ENCODE measurements at places on chromosomes 11 and 22. TPM values are rescaled to one million over a fixed set of nuclear protein-coding genes. Genes with fewer than 3 reads are reported as not detected.

DNA sequence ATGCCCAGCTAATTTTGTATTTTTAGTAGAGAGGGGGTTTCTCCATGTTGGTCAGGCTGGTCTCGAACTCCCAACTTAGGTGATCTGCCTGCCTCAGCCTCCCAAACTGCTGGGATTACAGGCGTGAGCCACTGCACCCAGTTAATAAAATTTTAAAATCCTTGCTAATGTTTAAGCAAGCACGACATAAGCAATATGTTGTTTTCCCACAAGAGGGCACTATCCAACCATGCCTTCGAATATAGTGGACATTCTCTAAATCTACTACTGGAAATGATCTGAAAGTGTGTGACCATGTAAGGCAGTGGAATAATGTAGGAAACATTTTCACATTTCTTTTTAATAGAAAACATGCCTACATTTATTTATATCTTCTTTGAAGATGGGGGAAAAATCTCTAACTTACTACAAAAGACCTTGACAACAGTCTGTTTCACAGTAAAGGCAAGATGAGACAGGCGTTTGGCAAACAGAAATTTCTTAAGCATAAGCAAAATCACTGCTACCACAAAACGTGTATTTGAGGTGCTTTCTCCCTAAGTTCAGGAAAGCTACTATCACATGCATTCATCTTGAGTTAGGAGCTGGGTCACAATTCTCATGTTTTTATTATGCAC lies 38.2 kb downstream of the PITPNB start:
- H3K27me3 ChIP-seq, result no peaks in the 10 kb centered on the region
- H3K4me3 ChIP-seq, result peak overlapping the region; percentile 8
- H3K4me1 ChIP-seq, result peaks cover 97% of the 10 kb centered on the region
- no peaks in the 10 kb centered on the region for H3K36me3 ChIP-seq
- peak overlapping the region; percentile 83 for H3K27ac ChIP-seq

GRCh38 chr11:67664696-67665540 lies 9.5 kb downstream of the ALDH3B2 start:
- H3K4me1 ChIP-seq, result no peaks in the 10 kb centered on the region
- no peaks in the 10 kb centered on the region for H3K36me3 ChIP-seq
- no peak for DNase-seq

GRCh38 chr11:130854483-130854882 lies 61.8 kb downstream of the SNX19 start:
- H3K4me3 ChIP-seq, result no peak overlapping the region
- H3K4me1 ChIP-seq, result no peaks in the 10 kb centered on the region
- H3K36me3 ChIP-seq, result no peaks in the 10 kb centered on the region
- H3K27me3 ChIP-seq, result no peaks in the 10 kb centered on the region

DNA sequence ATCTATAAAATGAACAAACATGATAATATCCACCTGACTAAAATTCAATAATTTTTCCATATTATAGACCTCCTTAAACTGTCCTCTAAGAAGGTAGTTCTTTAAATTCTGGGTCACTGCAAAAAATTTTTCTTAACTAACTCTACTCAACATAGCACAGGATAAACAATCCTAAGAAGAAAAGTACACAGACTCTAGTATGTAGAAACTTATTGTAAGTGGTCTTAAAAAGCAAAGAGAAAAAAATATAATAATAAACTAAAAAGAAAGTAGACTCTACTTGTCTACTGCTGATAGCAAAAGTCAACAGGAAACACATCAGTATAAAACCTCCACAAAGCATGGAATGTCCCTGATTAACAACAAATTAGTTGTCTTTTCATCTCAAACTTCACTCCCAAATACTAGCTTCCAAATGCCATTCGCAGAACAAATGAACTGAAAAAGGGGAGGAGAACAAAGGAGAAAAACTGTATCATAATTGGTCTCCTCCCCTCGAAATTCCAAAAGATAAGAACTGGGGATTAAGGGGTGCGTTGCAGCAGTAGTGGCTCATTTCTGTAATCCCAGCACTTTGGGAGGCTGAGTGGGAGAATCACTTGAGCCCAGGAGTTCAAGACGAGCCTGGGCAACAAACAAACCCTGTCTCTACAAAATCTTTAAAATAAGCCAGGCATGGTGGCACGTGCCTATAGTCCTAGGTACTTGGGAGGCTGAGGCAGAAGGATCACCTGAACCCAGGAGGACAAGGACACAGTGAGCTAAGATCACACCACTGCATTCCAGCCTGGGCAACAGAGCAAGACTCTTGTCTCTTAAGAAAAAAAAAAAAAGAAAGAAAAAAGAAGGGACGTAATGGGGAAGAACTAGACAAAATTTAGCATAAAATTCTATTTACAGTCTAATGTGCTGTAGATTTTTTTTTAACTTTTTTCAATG lies 6.5 kb downstream of the FCHSD2 start:
- H3K4me3 ChIP-seq, result no peak overlapping the region
- no peak for DNase-seq
- H3K36me3 ChIP-seq, result no peaks in the 10 kb centered on the region
- no peak overlapping the region for H3K27ac ChIP-seq
- no peaks in the 10 kb centered on the region for H3K27me3 ChIP-seq
- H3K4me1 ChIP-seq, result peaks cover 33% of the 10 kb centered on the region

The SLC3A2 gene
- 53.2 TPM for total RNA-seq

GRCh38 chr11:128693416-128693712 lies 508 bp upstream of the FLI1 start:
- peak overlapping the region; percentile 61 for H3K4me3 ChIP-seq
- peak overlapping the region; percentile 85 for H3K27ac ChIP-seq
- peaks cover 33% of the 10 kb centered on the region for H3K27me3 ChIP-seq
- peaks cover 66% of the 10 kb centered on the region for H3K4me1 ChIP-seq

DNA sequence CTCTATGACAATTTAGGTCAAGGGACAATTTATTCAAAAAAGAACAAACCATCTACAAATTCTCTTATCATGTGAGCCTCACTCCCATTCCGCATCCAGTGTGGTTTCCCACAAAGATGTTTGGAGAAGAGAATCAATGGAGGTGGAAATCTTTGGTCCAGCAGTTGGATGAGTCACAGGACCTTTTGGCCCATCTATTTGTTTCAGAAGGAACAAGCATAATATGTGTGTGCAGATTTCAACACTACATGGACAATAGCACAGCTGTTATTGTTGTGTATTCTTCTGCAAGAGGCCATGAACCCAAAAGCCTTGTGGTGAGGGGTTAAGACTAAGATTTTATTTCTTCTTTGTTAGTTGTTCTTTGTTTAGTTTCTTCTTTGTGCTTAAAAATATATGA lies 61.6 kb downstream of the OR10A6 start:
- H3K4me1 ChIP-seq, result no peaks in the 10 kb centered on the region
- H3K4me3 ChIP-seq, result no peak overlapping the region
- no peak for DNase-seq
- H3K36me3 ChIP-seq, result no peaks in the 10 kb centered on the region
- no peaks in the 10 kb centered on the region for H3K27me3 ChIP-seq

- no peaks in the 10 kb centered on the region for H3K27me3 ChIP-seq
- H3K27ac ChIP-seq, result peak overlapping the region; percentile 65
- H3K4me1 ChIP-seq, result no peaks in the 10 kb centered on the region
Measured at GRCh38 chr22:37996515-37997246, 12.3 kb upstream of the SOX10 start.

DNA sequence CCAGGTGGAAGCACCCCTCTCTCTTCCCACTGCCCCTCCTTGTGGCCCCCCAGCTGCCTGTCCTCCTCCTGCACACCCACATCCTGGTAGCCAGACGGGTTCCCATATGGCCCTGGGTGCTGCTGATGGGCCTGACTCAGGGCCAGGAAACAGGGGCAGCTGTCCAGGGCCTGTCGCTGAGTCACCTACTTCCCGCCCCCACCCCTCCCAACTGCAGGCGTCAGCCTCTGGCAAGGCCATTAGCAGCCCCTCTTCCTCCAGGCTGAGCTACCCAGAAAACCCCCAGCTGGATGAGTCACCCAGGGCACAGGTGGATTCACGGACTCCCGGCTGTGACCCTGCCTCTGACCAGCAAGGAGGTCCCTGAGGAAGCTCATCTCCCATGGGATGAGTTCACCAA lies 6.9 kb upstream of the GAL start:
- peaks cover 7% of the 10 kb centered on the region for H3K4me1 ChIP-seq
- no peaks in the 10 kb centered on the region for H3K36me3 ChIP-seq
- no peak overlapping the region for H3K27ac ChIP-seq
- no peak for DNase-seq
- H3K4me3 ChIP-seq, result no peak overlapping the region

DNA sequence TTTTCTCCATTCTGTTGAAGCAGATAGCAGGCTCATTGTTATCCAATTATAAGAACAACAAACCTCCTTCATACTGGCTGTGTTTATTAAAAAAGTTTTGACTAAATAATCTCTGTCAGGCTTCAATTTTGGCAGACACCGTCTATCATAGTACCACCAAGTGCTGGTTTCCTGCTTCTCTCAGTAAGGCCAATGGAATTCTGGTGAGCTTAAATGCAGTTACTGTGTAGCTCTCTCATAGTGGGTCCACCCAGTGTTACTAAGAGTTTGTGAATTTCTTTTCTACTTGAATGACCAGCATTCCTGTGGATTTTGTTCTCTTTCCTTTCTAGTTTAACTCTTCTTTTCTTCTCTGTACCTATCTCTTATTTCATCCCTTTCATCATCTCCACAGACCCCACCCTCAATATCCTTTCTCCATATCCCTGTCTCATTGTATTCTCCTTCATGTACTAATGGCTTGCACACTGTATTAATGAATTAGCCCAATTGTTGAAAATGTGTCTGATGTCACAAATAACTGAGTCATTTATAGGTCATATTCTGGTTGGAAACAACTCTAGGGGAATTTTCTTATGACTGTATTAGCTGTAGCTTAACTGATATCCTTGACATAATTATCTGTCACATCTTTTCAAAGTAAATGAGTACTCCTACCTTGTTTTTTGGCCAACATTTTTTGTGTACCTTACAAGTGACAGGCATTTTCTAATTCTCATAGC lies 372.1 kb downstream of the FAT3 start:
- DNase-seq, result no peak
- H3K36me3 ChIP-seq, result no peaks in the 10 kb centered on the region
- H3K27me3 ChIP-seq, result no peaks in the 10 kb centered on the region
- no peaks in the 10 kb centered on the region for H3K4me1 ChIP-seq
- H3K4me3 ChIP-seq, result no peak overlapping the region
- no peak overlapping the region for H3K27ac ChIP-seq

DNA sequence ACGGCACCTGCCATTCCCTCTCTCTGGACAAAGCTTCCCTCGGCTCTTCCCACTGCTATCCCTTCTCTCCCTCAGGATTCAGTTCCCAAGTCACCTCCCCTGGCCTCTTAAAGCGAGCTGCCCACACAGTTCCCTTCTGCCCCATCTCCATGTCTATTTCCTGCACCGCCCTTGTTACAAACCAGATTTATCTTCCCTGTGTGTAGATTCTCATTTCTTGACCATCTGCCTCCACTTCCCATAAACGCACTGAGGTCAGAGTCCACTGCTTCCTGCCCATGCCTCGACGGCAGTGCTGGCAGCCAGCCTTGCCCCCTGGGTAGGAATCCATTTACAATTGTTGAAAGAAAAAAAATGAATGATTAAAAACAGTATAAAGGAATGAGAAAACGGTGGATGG lies 11.6 kb upstream of the APOBEC3B start:
- H3K4me1 ChIP-seq, result no peaks in the 10 kb centered on the region
- H3K4me3 ChIP-seq, result no peak overlapping the region
- no peak overlapping the region for H3K27ac ChIP-seq
- DNase-seq, result no peak

The BRD1 gene
- 50.9 TPM for total RNA-seq

- no peak overlapping the region for H3K4me3 ChIP-seq
- DNase-seq, result no peak
- no peaks in the 10 kb centered on the region for H3K27me3 ChIP-seq
Measured at GRCh38 chr11:97854357-97854756, 1166.4 kb upstream of the CNTN5 start.

GRCh38 chr11:21622995-21623394 lies 569.9 kb upstream of the ANO5 start:
- no peaks in the 10 kb centered on the region for H3K36me3 ChIP-seq
- no peaks in the 10 kb centered on the region for H3K27me3 ChIP-seq
- DNase-seq, result no peak
- no peaks in the 10 kb centered on the region for H3K4me1 ChIP-seq
- H3K27ac ChIP-seq, result no peak overlapping the region

The HSPB2 gene
- 1.3 TPM for total RNA-seq

The FIBIN gene
- total RNA-seq, result 120 TPM

GRCh38 chr11:66112601-66113499 lies 42.8 kb downstream of the PACS1 start:
- no peak overlapping the region for H3K27ac ChIP-seq
- H3K27me3 ChIP-seq, result no peaks in the 10 kb centered on the region
- H3K4me1 ChIP-seq, result peaks cover 21% of the 10 kb centered on the region

DNA sequence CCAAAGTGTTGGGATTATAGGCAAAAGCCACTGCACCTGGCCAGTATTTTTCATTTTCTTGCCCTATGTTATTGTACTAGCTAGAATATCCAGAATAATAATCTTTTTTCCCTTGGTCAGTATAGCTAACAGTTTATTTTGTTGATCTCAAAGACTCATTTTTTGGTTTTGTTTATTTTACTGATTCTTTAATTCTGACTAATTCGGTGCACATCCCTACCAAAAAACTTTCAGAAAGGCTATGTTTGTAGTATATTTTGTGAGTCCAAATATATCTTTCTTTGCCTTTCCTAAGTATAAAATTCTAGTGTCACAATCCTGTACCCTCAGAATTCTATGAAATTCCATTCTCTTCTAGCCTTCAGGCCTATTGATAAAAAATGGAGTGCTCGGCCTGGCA lies 84.3 kb downstream of the PHF21A start:
- H3K4me3 ChIP-seq, result no peak overlapping the region
- H3K27ac ChIP-seq, result no peak overlapping the region
- H3K4me1 ChIP-seq, result peaks cover 18% of the 10 kb centered on the region
- H3K27me3 ChIP-seq, result no peaks in the 10 kb centered on the region
- no peaks in the 10 kb centered on the region for H3K36me3 ChIP-seq

DNA sequence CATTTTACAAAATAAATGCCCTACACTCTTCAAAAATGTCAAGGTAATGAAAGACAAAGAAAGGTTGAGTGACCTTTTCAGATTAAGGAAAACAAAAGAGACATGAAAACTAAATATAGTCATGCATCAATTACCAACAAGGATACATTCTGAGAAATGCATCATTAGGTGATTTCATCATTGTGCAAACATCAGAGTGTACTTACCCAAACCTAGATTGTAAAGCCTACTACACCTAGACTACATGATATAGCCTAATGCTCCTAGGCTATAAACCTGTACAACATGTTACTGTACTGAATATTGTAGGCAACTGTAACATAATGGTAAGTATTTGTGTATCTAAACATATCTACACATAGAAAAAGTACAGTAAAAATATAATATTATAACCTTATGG lies 26.7 kb downstream of the INTS4 start:
- DNase-seq, result no peak
- H3K4me1 ChIP-seq, result no peaks in the 10 kb centered on the region
- H3K27ac ChIP-seq, result no peak overlapping the region
- H3K36me3 ChIP-seq, result peaks cover 14% of the 10 kb centered on the region
- H3K4me3 ChIP-seq, result no peak overlapping the region

The RASSF10 gene
- total RNA-seq, result not detected

GRCh38 chr11:74543991-74544390 lies 48.4 kb upstream of the POLD3 start:
- DNase-seq, result no peak
- no peak overlapping the region for H3K4me3 ChIP-seq
- no peak overlapping the region for H3K27ac ChIP-seq
- H3K4me1 ChIP-seq, result no peaks in the 10 kb centered on the region
- H3K36me3 ChIP-seq, result no peaks in the 10 kb centered on the region
- H3K27me3 ChIP-seq, result no peaks in the 10 kb centered on the region
